ENCODE measurements at places on chromosomes 7 and 10.

DNA sequence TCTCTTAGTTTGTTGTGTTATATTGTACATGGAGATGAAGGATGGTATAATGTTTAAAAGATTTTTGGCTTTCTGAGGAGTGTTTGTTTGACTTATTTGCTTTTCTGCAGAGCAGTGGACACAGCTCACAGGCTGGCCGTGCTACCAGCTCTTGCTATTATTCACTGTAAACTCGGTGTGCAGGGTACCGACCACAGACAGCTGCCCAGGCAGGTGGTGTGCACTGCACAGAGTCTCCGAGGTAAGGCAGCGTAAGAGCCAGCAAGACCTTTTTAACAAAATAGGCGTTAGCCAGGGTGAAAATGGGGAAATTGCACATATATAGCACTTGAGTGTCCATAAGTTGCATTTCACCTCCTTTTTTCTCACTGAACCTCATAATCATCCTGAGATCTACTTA lies 438.0 kb downstream of the CNTNAP2 start:
- no peak for DNase-seq

DNA sequence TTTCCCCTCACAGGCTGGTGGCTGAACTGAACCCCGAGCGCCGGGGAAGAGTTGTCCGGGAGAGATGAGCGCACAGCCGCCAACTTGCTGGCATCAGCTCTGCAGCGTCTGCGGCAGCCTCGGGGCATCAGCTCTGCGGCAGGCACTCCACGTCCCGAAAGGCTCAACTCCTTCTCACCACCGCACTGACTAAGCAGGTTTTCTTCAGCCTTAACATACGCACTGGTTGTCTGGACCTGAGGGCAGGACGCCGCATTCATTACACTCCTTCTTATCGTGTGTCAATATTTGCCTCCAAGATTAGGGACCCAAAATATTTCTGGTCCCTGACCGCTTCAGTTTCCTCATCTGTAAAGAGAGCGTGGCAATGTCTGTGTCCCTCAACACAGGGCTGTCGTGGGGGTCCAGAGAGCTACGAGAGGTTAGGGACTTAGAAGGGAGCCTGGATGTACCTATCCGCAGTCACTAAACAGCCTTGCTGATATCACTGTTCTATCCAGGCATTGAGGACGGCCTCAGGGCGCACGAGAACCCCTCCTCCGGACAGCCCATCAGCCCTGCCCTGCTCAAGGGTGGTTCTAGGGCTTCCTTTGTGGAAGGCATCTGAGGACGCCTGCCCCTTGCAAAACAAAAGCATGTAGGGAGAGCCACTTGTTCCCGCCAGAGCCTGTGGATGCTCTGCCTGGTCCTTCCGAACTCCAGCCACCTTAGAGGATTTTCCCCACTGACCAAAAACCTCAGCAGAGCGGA lies 42.8 kb upstream of the FIGNL1 start:
- DNase-seq = no peak

- DNase-seq = no peak
These were observed 198.9 kb downstream of the REEP3 start for GRCh38 chr10:63720072-63720537.

- DNase-seq = no peak
These were observed 203.0 kb downstream of the TNS3 start for GRCh38 chr7:47378728-47379395.

DNA sequence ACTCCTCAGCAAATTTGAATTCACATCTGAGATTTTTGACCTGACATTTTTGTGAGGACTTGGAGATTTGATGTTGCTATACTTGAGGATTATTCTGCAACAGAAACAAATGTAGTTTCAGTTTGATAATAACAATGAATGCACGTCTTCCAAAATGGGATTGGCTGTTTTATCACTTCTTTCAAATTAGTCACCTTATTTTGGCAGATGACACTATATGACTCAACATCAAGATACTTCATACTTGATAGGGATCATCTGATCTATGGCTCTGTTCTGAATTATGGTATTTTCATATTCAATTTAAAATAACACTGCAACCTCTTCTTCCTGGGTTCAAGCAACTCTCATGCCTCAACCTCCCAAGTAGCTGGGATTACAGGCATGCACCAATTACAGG lies 24.2 kb downstream of the ARL5B start:
- no peak for DNase-seq

DNA sequence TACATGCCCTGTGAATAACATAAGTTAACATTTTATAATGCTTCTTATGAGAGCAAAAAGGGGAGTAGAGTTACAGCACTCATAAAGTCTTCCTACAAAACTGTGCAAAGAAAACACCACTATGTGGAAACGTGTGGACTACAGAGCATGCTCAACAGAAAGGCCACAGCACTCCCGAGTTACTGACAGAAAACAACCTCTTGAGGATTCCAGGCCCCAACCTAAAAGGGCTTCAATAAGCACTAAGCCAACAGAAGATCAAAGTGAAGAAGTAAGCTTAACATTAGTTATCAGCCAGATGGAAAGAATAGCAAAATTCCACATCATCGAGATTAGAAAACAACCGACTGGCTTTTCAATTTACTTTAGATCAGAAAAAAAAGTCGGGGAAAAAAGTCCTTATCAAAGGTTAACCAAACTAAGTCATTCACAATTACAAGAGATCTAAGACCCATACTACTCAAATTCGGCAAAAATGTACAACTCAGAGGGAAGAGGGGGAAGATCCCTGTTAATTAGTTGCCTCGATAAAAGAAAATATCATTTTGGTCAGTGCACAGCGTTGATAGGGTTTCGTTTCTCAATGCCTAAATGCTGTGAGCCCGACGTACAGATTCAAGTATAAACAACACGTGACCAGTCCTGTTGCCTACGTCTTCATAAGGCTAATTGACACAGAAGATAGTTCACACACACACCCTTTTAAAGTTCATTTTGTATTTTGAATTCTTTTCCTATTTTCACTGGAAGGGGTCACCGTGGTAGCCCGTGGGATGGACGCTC lies 1.4 kb downstream of the KBTBD2 start:
- DNase-seq = peak; percentile 13

DNA sequence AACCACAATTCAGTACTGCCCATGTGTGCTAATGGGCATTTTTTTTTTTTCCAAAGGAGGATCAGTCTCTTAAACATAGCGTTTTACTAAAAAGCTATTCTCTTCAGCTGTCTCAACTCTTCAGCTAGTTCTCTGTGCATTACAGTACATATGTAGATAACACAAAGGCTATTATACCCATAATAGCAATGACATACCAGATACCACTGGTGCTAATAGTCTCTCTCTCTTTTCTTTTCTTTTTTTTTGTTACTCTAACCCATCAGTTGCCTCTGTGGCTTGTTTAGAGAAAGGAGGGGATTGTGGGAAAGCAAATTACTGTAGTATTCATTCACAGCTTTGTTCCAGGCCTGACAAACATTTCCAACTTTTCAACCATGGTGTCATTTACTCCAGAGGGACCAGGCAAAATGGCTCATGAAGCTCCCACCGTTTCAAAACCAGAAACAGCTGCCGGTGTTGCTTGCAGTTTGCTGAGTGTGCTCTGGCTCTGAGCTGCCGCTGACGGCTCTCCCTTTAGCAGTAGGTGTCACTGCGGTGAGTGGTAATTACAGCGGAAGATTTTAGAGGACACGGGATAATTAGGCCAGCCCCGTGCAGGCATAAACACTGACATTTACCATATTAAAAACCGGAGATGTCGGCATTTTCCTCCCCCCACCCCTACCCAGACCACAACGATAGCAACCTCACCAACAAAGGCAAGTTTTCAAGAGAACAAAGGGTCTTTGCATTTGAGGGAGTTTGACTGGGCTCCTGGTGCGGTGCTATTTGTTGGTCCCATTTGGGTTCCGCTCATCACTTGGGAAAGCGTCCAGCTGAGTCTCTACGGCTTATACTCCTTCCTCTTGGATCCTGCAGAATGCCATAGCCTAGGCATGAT lies 1005.5 kb downstream of the KCNMA1 start:
- DNase-seq = no peak

DNA sequence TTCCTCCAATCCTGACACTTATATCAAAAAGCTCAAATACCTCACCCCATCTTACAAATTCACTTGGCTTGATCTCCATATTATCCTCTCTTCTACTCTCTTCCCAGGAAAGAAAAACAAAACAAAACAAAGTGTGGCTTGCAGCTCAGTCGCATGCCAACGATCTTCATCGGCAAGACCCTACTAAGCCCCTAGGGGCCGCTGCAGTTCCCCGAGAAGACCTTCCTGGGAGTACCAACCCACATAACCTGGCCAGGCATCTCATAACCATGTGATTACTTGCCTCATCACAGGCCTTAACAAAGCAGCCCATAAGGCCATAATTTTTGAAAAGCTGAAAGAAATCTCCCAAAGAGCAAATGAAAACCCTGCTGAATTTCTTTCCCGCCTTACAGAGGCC lies 103.7 kb downstream of the ZNF92 start:
- DNase-seq = no peak

GRCh38 chr10:24722131-24722675 lies 1.5 kb downstream of the ARHGAP21 start:
- no peak for DNase-seq
